ENCODE measurements at places on chromosomes 5 and 9.

DNA sequence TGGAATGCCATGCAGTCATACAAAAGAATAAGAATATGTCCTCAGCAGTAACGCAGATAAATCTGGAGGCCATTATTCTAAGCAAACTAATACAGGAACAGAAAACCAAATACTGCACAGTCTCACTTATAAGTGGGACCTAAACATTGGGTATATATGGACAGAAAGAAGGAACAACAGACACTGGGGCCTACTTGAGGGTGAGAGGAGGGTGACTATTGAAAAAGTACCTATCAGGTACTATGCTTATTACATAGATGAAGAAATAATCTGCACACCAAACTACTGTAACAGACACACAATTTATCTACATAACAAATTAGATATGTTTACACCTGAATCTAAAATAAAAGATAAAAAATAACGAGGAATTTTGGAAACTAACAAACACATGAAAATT is 38.8 kb downstream of the MEIKIN start:
- no peak for DNase-seq

GRCh38 chr9:88524911-88525310 is 10.1 kb upstream of the NXNL2 start:
- DNase-seq = no peak

DNA sequence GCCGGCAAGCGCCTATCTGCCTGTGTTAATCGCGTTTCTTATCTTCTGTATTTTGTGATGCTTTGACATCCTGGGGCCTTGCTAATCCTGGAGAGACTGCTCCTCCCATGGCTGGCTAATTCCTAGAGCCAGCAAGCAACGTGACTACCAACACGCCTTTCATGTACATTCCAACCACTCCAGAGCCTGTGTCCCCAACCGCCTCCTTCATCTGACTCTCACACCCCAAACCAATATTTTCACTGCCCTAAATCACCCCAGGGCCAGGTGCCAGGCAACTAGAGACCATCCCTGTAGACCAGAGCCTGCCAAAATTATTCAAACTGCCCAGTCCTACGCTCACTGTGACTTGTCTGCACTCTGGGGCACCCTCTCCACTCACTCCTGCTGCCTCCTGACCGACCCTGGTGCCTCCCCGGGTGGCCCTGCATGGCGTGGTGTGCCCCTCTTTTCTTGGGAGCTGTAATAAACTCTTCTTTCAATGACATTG is 50.5 kb upstream of the COL5A1 start:
- no peak for DNase-seq

GRCh38 chr9:75265525-75265972 is 177.2 kb downstream of the OSTF1 start:
- DNase-seq = peak; percentile 70

GRCh38 chr9:5586391-5586802 is 42.5 kb upstream of the RIC1 start:
- peak; percentile 35 for DNase-seq

DNA sequence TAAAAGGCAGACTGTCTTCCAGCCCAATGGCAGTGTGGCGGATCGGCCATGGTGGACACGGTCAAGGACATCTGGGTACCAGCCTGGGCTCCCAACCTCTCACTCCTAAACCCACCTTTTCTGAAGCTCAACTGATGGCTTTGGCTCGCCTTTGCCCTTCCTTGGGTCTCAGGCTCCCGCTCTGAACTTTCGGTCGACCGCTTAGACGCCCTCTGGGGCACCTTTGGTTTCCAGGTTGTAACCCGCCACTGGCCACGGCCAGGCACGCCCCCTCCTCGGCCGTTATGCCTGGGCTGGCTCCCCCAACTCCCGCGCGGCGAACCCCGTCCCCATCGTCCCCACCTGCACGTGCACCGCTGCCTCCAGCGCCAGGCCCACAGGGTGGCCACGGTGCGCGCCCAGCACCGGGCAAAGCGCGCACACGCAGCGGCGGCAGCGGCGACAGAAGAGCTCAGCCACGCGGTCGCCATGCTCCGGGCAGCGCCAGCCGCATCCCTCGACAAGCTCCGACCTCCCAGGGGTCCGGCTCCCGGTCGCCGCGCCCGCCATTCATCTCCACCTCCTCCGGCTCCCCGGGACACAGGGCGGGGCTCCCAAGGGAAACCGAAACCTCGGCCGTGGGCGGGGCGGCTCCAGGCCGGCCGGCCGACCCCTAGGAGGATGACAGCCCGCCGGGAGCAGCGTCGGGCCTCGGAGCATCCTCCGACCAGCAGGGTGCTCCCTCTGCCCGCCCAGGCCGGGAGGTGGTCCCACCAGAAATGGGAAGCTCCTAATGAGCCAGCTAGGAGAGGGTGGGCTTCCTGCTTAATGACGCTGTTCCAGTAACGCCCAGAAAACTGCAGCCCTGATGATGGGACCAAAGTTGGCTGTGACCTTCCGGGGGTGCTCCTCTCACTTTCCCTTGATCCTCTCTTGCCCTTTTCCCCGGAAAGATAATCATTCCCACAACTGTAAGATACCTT is at the start of gene TRIM14:
TSS of gene TRIM14 (minus strand) at position 583 of the 962 bp plus-strand sequence. CDS start at position 549, 34 bp downstream.
- DNase-seq = peak; percentile 95

- DNase-seq = peak; percentile 89
These were observed 5.6 kb downstream of the OTULINL start for GRCh38 chr5:14587150-14587549.

DNA sequence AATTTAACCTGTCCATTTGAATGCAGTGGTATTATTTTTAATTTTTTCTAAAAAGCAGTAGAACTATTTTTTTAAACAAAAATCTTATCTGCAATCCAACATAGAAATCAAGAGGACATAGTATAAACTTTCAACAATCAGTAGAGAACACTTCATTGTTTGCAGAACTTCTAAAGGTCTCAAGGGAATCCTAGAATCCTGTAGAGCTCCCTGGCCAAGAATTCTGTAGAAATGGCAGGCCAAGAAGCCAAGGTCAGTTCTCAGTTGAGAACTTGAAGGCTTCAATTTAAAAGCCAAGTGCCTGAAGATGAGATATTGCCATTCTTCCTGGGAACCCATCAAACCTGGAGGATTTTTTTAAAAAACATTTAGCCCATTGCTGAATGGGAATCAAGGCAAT is 199.2 kb upstream of the KLF4 start:
- no peak for DNase-seq

Data from suppressor macrophage treated with lipopolysaccharide for 4 hours (primary cell).